ENCODE measurements at places on chromosomes 16 and 17.

GRCh38 chr17:79557276-79558090 lies 53.4 kb downstream of the RBFOX3 start:
- DNase-seq, result no peak

GRCh38 chr17:28717578-28718332 lies at the start of gene RAB34:
RAB34 (minus strand) TSS chr17:28717868; CDS start chr17:28717266, 602 bp downstream.
- peak; percentile 48 for DNase-seq

DNA sequence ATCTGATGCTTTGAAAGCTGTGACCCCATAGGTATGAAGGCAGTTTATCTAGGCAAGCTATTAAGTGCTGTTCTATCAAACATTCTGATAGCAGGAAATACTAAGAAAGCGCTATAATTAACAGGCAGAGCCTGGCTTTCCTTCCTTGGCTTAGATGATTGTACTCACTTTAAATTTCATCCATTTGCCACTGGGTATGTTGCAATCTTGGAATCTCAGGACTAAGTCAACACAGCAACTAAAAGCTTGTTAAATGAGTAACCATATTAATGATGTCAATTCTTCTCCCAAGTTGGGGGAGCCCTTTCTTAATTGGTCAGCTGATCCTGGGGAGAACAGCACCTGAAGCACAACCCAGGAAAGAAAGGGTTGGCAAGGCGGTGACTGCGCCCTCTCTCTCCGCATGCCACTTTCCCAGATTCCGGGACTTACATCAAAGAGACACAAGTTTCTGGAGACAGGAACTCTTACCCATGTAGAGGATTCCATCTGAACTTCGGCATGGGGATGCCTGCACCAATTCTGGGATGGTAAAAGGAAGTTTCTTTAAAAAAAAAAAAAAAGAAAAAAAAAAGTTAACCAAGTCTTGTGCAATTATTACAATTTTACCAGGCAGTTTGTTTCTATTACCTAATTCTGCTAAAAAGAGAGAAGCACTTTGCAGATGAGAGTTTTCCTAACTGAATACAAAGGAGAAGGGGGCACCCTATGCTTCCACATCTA lies 54.4 kb upstream of the ICAM2 start:
- no peak for DNase-seq

DNA sequence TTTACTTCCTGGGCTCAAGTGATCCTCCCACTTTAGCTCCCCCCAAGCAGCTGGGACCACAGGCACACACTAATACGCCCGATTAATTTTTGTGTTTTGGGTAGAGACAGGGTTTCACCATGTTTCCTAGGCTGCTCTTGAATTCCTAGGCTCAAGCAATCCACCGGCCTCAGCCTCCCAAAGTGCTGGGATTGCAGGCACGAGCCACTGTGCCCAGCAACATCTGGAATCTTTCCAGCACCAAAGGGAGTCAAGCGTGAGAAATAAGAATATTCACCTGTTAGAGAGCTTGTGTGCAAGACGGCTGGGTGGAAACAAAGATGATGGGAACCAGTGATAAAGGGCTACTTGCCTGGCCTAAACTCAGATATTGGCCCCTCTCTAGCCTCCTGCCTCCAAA lies 14.2 kb upstream of the ALOX12B start:
- no peak for DNase-seq
